Left hindlimb (tissue), 1 donor: ENCODE measurements at places on chromosomes 12 and 14.
A peak's percentile ranks its signal among the peaks of the same experiment; 100 is the strongest.

DNA sequence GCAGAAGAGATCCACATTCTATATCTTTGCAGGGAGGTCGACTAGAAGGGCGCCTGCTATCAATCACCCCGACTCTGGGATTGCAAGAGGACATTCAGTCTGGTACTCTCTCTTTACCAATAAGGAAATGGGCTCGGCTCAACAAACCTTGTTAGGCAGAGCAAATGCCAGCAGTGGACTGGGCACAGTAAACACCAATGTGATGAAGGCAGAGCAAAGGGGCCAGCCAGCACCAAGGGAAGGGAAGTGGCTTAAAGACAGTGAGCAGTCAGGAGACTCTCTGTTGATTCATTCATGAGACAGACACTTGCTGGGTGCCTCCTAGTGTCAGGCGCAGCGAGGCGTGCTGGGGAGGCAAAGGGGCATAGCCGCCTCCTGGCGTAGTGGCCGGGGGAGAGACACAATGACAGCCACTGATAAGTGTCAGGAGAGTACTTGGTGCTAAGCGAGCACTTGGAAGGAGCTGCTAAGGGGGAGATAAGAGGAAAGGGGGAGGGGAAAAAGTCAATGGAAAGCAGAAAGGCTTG lies 34.1 kb downstream of the TMCC3 start:
- no peak for DNase-seq

DNA sequence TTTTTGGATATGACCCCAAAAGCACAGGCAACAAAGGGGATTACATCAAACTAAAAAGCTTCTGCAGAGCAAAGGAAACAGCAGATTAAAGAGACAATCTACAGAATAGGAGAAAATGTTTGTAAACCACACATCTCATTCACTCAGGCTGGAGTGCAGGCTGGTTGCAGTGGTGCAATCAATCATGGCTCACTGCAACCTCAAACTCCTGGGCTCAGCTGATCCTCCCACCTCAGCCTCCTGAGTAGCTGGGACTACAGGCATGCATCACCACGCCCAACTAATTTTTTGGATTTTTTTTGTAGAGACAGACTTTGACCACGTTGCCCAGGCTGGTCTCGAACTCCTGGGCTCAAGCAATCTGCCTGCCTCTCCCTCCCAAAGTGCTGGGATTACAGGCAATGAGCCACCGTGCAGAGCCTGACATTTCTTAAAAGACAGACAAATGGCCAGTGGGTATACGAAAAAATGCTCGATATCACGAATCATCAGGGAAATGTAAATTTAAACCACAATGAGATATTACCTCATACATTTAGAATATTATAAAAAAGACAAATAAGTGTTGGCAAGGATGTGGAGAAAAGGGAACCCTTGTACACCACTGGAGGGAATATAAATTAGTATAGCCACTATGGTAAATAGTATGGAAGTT lies 9.8 kb downstream of the NCKAP5L start:
- no peak for DNase-seq

- DNase-seq: peak; percentile 83
These were observed 153.2 kb upstream of the DDHD1 start for GRCh38 chr14:53306267-53306721.

DNA sequence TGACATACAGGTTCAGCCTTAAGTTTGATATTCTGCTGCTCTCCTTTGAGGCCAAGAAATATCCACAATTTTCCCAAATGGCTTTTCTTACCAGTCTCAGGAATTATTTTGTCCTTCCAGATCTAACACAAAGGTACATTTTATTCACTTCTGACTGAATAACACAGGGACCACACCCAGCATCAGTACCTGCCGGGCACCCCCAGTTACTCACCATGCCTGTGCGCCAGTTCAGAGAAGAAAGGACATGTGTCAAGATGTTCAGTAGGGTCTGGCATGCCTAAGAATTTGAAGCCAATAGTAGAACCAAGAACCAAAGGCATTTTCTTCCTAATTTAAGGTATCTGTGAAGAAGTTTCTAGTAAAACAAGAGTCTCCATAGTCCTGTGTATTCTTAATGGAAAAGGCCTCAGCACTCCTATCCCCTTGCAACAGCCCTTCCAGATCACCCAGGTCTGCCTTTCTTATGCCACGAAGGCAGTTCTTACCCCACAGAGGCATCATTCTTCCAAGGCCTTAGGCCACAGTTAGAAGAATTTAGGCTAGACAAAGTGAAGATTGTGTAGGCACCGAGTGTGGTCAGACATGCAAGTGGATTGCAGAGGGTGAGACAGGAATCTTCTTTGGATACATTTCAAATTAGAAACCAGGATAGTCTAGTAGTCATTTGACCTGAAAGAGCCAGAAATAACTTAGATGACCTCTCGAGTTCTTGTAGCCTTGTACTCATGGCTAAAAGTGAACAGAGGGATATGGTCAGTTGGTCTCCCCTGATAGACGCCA lies 140.1 kb upstream of the HIF1A start:
- DNase-seq: no peak

- no peak for DNase-seq
These were observed 171.0 kb upstream of the PRICKLE1 start for GRCh38 chr12:42760550-42760949.

- DNase-seq: no peak
These were observed 28.7 kb upstream of the FOS start for GRCh38 chr14:75249958-75250336.

- no peak for DNase-seq
These were observed 398.4 kb downstream of the NUAK1 start for GRCh38 chr12:105740369-105740768.

DNA sequence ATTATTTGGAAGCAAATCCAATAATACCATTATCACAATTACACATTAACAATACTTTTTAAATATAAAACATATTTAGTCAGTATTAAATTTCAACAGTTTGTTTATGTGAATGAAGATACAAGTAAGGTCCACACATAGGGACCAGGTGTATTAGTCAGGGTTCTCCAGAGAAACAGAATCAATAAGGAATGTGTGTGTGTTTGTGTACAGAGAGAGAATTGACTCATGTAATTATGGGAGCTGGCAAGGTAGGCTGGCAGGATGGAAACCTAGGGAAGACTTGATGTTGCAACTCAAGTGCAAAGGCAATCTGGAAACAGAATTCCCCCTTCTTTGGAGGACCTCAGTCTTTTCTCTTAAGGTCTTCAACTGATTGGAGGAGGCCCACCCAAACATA lies 123.2 kb upstream of the OTX2 start:
- DNase-seq: no peak

GRCh38 chr12:40502322-40502721 lies 189.9 kb upstream of the CNTN1 start:
- DNase-seq: no peak

DNA sequence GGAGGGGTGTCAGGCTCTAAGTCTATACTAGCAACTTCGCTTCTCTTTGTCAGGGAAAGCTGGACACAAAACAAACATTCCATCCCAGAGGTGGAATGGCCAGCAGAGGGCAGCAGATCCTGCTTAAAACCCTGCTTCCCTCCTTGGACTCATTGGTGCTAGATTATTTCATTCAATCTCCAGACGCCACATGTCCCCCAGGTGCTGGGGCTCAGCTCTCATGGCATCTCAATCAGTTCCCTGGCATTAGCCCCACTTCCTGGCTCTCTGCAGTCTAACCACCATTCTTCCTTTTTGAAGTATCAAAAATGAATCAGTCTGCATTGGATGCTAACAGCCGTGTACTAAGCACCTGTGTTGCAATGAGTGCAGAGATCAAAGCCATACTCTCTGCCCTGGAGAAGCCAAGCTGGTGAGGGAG lies 8.1 kb upstream of the PPP1R1A start:
- DNase-seq: peak; percentile 61

DNA sequence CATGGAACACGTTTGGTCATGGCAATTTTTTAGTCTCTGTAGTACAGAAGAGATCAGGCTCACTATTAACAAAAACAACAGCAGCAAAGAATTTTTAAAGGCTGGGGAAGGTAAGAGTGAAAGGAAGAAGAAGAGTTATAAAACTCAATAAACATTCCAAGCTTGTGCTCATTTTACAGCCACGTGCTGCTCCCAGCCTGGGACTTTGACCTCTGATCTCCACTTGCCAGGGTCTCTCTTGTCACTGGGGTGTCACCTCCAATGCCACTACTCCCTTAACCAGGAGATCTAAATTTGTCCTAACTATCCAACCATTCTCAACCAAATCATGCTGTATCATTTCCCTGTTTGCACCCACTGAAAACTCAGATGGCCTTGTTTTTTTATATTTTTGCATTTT lies 605.1 kb downstream of the VRK1 start:
- DNase-seq: no peak

- DNase-seq: peak; percentile 67
These were observed 87.0 kb downstream of the SAMD4A start for GRCh38 chr14:54653712-54654469.

DNA sequence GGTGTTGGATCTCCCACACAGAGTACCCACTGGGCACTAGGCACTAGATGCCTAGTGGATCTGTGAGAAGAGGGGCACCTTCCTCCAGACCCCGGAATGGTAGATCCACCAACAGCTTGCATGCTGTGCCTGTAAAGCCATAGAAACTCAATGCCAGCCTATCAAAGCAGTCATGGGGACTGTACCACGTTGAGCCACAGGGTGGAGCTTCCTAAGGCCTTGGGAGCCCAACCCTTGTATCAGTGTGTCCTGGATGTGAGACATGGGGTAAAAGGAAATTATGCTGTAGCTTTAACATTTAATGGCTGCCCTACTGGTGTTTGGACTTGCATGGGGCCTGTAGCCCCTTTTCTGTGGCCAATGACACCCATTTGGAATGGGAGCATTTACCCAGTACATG lies 1024.9 kb downstream of the TMEM121 start:
- DNase-seq: no peak

GRCh38 chr12:131397493-131398181 lies 313.3 kb upstream of the SFSWAP start:
- DNase-seq: no peak

- DNase-seq: no peak
These were observed 14.2 kb upstream of the OAS2 start for GRCh38 chr12:112964067-112964670.

- DNase-seq: peak; percentile 4
These were observed 194.5 kb upstream of the C14orf180 start for GRCh38 chr14:104385111-104385510.

- DNase-seq: no peak
These were observed 129.7 kb downstream of the PAX9 start for GRCh38 chr14:36791402-36791801.

GRCh38 chr14:99807413-99808153 lies 14.4 kb downstream of the EML1 start:
- DNase-seq: no peak

GRCh38 chr14:61625165-61625564 lies 70.1 kb upstream of the HIF1A start:
- no peak for DNase-seq

- no peak for DNase-seq
These were observed 400 bp downstream of the ADCY6 start for GRCh38 chr12:48788524-48788853.

DNA sequence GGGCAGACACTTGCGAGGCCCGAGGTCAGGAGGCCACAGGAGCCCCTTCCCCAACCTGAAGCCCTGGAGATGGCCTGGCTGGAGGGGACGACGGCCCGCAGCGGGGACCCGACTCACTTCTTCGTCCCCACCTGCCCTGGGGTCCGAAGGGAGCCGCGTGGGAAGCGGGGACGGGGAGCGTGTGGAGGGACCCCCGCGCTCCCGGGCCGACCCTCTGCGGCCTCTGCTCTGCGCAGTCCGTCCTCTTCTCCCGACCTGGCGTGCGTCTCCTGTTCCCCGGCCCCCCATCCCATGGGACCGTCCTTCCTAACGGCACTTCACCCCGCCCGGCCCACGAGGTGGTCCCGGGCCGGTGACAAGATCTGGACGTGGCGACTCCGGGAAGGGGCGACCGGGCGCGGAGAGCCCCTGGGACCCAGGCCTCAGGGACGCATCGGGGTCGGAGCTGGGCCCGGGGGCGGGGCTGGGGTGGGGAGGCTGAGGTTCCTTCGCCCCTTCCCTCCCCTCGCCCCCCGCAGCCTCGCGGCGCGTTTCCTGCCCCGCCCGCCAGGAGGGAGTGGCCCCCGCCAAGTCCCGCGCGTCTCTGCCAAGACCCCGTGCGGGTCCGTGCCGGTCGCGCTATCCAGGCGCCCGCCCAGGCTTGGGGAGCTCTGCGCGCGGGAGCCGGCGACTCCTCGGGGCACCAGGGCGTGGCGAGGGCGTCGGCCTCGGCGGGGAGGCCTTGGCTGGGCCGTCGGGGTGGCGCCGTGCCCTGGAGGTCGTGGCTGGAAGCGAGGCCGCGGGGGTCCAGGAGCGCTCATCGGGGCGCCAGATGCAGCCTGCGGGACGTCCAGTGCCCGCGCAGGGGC lies 97.1 kb downstream of the TNFAIP2 start:
- no peak for DNase-seq

- DNase-seq: no peak
These were observed 69.0 kb upstream of the RERGL start for GRCh38 chr12:18158774-18159557.

- DNase-seq: no peak
These were observed 50.5 kb downstream of the FAM222A start for GRCh38 chr12:109764123-109764522.

DNA sequence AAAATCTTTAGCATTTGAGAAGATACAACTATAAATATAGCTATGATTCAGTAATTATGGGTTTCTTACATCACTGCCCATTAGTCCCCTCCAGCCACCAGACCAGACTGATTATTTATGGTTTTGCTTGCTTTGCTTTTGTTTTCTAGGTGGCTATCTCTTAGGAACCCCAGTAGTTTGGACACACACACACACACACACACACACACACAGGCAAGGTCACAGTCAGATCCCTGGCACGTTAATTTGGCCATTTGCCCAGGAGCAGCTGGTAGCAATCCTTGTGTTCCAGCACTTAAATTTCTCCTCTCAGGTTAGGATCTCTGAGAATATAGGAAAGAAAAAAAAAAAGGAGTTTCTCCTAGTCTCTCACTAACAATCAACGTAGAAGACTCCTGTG lies 90.2 kb upstream of the RESF1 start:
- no peak for DNase-seq

DNA sequence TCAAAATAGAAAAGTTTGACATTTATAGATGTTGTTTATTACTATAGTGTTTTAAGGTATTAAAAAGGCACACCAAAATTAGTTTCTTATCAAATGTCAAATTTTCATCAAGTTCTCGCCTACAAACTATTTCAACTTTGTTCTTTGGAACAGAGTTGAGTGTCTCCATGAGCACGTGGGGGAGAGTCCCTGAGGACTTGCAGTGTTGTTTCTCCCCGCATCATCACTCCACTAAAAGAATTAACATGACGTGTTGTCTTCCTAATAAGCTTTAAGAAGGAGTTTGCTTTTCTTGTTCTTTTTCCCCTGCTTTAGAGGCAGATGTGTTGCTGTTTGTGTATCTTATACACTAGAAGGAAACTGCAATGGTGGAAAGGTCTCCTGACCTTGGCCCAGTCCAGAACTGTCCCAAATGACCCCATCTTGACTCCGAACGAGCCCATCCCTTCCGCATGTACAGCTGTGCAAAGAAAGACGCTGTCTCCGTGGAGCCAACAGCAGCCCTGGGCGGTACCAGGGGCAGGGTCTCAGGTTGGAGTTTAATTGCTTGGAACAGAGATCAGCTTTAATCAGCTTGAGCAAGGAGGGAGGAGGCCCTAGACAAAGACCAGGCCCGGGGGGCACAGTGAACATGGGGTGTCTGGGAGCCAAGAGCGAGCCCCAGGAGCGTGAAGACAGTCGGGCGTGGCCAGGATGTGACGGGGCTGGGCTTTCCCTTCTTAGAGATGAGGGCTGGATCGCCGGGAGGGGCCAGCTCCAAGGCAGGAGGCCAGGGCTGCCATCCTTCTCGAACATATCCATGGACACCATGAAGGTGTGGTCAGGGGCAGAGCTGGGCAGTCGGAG lies 215.4 kb upstream of the RTL1 start:
- peak; percentile 32 for DNase-seq

- DNase-seq: peak; percentile 89
These were observed 14.0 kb downstream of the KCTD10 start for GRCh38 chr12:109462868-109463692.
